Activated CD8-positive, alpha-beta memory T cell treated with anti-CD3 and anti-CD28 coated beads, Interleukin-2, amount 10 ng/mL, durations not matched to agents 7 days and 5 days (primary cell): ENCODE measurements at places on chromosomes 3 and 15. TPM values are rescaled to one million over a fixed set of nuclear protein-coding genes. Genes with fewer than 3 reads are reported as not detected.

GOLGA6A gene
- not detected for total RNA-seq

DNA sequence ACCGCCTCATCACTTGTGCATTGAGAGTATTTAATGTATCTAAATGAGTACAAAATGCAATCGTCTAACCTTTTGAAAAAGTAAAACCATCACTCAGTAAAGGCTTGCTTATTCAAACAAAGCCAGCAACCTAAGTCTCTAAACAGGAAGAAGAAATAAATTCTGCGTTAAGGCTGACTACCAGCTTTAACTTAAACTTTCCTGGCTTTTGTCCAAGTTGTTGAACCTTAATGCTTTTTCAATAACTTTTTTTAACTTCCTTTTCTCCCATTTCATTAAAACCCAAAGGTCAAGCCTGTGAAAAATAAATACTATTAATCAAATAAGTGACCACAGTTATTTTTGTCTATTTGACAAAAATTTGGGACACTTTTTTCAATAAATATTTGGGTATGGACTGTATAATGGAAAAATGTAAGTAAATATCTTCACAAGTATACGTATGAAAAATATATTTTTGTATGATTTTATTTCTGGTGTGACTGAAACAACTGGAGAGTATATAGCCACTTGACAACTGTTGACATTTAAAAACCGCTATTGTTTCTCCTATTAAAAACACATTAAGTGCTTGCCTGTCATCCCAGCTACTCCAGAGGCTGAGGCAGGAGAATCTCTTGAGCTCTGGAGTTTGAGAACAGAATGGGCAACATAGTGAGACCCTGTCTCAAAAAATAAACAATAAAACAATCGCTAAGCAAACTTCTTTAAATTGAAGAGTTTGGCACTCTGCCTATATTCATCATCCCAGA, 2.9 kb downstream of the KLHL24 start:
- H3K4me3 ChIP-seq: peak overlapping the region; percentile 29
- H3K27ac ChIP-seq: no peak overlapping the region
- H3K4me1 ChIP-seq: peaks cover 29% of the 10 kb centered on the region
- no peak for DNase-seq
- no peaks in the 10 kb centered on the region for H3K27me3 ChIP-seq

- H3K27ac ChIP-seq: no peak overlapping the region
- no peaks in the 10 kb centered on the region for H3K4me1 ChIP-seq
- no peak for DNase-seq
- H3K4me3 ChIP-seq: no peak overlapping the region
- peaks cover 46% of the 10 kb centered on the region for H3K36me3 ChIP-seq
Measured at GRCh38 chr3:44661189-44661588, 12.7 kb downstream of the ZNF35 start.

DNA sequence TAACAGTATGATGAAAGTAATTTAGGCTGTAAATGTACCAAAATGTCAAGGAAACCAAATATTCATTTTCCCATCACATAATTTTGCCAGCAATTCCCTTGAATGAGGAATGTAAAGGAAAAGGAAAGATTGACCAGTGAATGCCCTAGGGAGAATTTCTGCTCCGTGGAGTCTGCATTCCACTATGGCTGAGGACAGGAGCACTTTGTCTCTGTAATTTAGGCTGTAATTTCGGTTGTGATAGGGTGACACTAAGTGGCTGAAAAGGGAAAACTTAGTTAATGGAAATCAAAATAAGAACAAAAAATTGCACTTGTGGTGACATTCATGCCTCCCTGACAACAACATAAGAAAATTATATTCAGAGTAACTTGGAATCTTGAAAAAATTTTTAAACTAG, 8.3 kb upstream of the TMEM207 start:
- no peak overlapping the region for H3K27ac ChIP-seq
- H3K36me3 ChIP-seq: no peaks in the 10 kb centered on the region
- no peak for DNase-seq
- H3K4me1 ChIP-seq: no peaks in the 10 kb centered on the region
- peaks cover 8% of the 10 kb centered on the region for H3K27me3 ChIP-seq

GRCh38 chr15:99732751-99733267, 428 bp downstream of the LYSMD4 start:
- no peak for DNase-seq
- peak overlapping the region; percentile 74 for H3K4me3 ChIP-seq
- H3K36me3 ChIP-seq: no peaks in the 10 kb centered on the region
- no peaks in the 10 kb centered on the region for H3K27me3 ChIP-seq
